EH (cell line): ENCODE measurements at places on chromosomes 5 and 9.

GRCh38 chr5:171989946-171990712 lies 16.3 kb downstream of the FBXW11 start:
- DNase-seq: no peak

GRCh38 chr9:136558373-136558772 lies 12.5 kb upstream of the NOTCH1 start:
- DNase-seq: no peak

DNA sequence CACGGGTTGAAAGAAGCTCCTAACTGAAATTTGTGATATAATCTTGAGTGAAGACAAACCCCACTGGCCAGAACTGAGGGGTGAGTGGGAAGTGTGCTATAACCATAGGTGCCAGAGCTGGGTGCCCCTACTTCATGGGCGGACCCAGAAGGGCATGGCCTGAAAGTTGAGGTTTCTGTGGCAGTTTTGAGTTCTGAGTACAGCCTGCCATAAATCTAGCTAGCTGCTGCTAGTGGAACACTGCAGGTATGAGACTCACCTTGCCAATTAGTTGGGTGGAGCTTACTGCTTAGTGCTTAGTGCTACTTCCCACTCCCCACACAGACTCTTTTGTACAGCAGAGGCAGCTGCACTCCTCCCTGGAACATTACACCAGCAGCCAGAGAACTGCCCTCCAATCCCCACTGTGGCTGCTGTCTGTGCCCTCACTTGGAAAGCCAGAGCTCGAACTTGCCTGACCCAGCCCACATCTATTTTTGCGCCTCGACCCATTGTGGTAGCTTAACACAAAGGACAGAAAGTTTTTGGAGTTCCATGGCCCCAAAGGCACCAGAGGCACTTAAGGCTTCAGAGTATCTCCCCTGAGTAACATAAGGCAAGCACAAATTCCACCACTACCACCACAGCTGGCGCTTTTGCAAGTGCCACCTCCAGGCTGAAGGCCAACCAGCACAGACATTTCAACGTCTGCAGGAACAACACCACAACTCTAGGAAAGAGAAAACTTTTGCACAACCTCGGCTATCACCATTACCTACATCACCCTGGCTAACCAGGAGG lies 27.1 kb upstream of the PTGER4 start:
- DNase-seq: no peak

DNA sequence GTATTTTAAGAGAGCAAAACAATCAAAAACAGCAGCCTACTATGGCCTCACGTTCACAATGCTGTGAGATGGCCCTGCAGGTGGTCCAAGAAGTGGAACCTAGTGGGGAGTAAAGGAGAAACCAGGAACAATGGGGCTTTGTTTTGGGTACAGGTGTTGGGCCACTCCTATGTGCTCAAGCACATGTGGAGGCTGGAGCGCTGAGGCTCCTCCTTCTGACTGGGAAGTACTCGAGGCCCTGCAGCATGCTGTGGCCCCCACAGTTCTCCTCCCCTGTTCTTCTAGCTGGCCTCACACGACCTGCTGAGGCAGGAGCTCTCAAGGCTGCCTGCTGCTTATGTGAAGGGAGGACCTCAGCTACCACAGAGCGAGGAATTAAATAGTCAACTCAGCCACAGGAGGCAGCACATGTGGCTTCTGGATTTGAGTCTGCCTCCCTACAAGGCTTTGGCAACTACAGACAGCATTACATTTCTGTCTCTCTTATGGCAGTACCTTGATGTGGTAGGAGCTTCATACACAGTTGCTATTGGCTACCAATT lies 482.3 kb downstream of the SPOCK1 start:
- no peak for DNase-seq

GRCh38 chr9:109791003-109791677 lies 11.1 kb downstream of the PALM2AKAP2 start:
- DNase-seq: no peak

DNA sequence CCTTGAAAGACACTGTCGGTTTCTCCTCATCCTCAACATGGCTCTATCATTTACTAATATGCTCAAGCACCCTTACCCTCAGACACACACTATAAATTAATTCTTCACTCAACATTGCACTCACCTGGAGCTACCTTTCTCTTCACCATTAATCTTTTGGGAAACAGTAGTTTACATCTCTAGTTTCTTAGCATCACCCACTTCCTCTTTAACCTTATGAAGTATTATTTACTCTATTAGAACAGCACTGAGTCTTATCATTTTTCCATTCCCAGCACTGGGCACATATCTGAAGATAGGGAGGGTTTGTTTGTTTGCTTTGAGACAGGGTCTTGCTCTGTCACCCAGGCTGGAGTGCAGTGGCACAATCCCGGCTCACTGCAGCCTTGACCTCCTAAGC lies 213.5 kb downstream of the SMARCA2 start:
- no peak for DNase-seq

- peak; percentile 10 for DNase-seq
Observed at GRCh38 chr5:124655251-124655917, 91.1 kb downstream of the ZNF608 start.

DNA sequence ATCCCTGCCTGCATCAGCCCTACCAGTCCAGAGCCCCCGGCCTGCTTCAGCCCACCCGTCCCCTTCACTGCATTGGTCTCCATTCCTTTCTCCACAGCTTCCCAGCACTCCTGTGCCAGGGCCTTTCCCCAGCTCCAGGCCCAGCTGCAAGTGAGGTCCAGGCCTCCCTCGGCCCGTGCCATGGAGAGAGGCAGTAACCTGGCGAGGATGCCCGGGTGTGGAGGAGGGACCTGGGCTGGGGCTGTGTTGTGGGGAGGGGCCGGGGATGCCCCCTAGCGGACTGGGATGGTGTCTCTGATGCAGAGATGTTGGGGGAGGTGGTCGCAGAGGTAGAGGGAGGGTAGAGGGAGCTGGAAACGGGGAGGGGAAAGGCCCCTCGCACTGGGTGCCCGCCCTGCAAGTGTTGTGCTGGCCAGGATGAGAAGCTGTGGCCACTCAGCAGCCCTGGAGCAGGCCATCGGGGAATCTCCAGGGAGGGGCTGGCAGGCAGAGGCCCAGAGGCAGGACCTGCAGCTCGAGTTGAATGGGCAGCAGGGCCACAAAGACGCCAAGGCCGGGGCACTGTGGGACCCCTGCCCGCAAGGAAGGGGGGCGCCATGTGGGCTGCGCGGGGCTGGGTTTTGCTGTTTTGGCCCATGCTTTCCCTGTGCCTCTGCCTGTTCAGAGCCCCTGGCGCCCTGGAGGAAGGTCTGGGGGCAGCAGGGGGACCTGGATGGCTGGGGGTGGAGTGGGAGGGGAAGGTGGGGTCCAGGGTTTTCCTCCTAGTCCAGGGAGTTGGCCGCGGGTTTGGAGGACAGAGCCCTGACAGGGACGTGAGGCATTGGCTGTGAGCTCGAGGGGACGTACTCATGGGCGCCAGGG lies 26.0 kb upstream of the NKD2 start:
- no peak for DNase-seq

DNA sequence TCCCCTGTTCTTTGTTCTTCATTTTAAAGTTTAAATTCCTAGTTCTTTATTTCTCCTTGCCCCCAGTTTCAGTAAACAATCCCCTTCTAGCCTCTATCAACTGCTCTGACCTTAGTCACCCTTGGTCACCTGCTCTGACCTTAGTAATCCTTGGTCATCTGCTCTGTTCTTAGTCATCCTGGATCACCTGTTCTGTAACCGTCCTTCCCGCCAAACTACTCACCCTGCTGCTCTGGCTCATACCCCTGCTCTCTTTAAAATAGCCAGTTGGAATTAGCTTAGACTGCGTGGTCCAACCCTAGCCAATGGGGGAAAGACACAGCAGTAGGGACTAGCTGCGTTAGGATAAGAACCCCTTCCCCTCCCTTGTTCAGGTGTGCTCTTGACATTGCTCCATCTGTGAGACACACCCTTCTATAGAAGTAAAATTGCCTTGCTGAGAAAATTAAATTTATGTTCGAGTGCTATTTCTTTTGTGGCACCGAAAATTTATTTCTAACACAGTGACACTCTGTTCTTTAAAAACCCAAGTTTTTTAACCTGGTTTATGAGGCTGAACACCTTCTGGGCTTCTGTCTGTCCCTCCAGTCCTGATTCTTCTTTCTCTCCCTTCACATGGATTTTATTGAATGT lies 3.8 kb downstream of the PRRC1 start:
- DNase-seq: no peak

DNA sequence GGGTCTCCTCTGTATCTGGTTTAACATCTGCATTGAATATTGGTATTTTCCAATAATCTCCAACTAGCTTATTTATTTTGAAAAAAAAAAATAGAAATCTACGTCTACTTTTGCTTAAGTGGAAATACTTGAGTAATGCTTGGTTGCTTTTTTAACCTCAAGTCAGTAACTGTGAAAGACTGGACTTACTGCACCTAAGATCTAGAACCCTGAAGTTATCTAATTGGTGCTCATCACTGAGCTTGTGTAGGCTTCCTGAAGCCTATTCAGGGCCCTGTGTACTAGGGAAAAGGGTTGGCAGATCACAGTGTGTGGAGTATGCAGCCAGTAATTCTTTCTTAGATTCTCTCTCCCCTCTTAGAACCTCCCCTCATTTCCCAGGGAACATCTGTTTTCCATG lies 16.2 kb downstream of the SLC1A1 start:
- no peak for DNase-seq

- DNase-seq: no peak
Observed at GRCh38 chr5:153390569-153390968, 99.9 kb upstream of the GRIA1 start.

- no peak for DNase-seq
Observed at GRCh38 chr9:32783168-32783891, at the start of gene TMEM215. TSS of gene TMEM215 (plus strand) at chr9:32783540. CDS start at chr9:32784184, 644 bp downstream.

- DNase-seq: peak; percentile 77
Observed at GRCh38 chr5:172453206-172453985, 929 bp downstream of the SH3PXD2B start.

DNA sequence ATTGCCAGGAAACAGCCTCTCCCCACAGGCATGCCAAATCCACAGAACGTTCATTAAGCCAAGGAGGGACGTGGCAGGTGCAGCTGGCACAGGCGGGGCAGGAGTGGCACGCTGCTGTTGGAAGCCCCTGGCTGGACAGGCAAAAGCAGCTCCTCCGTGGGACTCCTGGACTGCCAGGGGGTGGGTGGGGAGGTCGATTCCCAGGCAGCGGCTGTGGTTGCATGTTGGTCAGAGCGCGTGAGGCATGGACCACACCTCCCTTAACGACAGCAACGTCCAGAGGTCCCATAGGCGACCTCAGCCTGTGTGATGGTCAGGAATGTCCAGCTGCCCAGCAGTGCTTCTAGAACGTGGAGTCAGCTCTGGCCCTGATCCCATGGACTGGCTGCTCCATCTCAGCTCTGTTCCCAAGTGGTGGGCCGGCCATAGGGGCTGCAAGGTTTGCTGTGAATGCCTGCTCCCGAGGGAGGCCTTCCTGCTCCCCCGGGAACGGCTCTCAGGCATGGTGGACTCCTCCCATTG lies 6.9 kb downstream of the SLC6A19 start:
- no peak for DNase-seq

GRCh38 chr5:78750281-78750680 lies 101.7 kb upstream of the LHFPL2 start:
- DNase-seq: peak; percentile 31

DNA sequence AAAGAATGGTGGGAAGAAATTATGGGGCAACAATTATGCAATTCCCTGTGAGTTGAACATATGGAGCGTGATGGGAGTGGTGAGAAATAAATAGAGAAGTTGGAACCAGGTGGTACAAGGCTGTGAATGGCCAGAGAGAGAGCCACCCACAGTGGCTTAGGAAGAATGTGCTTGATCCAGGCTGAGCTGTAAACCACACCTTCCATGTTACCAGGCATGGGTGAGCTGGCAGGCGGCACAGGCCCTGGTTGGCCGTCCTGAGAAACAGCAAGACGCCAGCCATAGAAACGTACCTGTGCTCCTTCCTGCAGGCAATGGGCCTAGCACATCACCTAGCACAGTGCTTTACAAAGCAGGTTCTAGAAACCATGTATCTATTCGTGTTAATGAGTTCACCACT lies 74.3 kb downstream of the EPB41L4B start:
- no peak for DNase-seq

DNA sequence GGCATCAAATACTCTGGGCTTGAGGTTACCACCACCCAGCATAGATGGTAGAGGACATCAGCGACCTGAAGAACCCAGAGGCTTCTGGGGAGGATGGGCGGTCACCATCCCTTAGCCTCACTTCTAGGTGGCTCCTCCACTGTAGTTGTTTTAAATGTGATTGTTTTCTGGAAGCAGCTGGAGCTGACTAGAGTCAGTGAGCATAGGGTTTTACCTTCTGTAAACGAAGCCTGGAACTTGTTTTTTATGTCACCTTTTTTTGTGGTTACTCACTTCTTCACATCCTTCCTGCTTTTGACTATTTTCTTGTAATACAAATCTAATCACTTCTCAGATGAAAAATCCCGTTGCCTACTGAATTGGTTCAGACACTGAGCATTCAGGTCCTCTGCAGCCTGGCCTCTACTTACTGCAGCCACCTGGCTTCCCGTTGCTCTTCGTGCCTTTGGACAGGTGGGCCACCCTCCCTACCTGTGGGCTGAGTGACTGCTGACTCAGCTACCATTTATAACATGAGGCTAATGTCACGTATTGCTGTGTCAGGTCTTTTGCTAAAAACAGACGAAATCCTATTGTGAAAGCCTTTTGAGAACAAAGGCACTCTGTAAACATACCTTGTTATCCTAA lies 167.8 kb downstream of the MAN2A1 start:
- DNase-seq: no peak

DNA sequence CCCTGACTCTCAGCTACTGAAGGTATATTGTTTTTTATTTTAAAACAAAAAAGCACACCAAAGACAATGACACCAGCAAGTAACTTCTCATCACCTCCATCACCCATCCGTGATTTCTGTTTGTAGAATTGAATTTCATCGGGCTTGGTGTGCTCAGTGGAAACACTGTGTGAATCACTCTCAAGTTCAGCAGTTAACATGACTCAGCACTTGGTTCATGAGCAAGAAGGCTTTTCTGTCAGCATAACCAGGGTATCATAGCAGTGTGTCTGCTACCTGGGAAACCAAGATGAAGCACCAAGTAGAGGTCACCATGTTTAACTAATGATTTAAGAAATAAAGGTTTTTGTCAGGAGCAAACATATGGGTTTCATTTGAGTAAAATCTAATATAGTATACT lies 123.7 kb downstream of the INSYN2B start:
- DNase-seq: peak; percentile 82

- no peak for DNase-seq
Observed at GRCh38 chr9:34956648-34957047, 1.4 kb upstream of the PHF24 start.

DNA sequence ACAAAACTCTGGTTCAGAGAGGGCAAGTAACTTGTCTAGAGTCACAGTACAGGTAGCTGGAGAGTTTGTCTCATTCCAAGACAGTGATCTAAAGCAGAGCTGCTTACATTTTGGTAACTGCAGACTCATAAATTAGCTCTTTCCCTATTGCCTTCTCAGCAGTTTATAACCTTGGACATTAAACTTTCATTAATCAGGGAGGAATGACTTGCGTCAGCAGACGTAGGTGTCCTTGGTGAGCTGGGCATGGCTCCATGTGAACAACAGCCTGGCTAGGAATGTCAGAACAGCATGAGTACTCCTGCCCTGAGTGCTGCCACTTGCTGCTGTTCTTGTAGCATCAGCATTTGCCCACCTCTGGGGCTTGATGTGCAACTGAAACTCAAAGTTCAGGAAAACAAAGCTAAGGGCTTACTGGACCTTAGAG lies 2.2 kb upstream of the ALDOB start:
- DNase-seq: no peak

GRCh38 chr9:121783521-121784507 lies 132.4 kb downstream of the DAB2IP start:
- DNase-seq: no peak

- no peak for DNase-seq
Observed at GRCh38 chr5:109403469-109403868, 6.3 kb downstream of the PJA2 start.

- DNase-seq: no peak
Observed at GRCh38 chr5:98989727-98990126, 60.9 kb upstream of the CHD1 start.

- no peak for DNase-seq
Observed at GRCh38 chr9:79470954-79471353, 100.8 kb upstream of the TLE4 start.
